Activated CD4-positive, alpha-beta T cell treated with anti-CD3 and anti-CD28 coated beads, Interleukin-2, amount 50 U/mL, for 24 hours (primary cell): ENCODE measurements at places on chromosomes 6 and 20.

GRCh38 chr6:86937219-86938079 is at the start of gene HTR1E:
Gene HTR1E (plus strand): TSS chr6:86937528. CDS start chr6:87015335, 77,807 bp downstream.
- no peak for DNase-seq

GRCh38 chr20:48875914-48876240 is 45.6 kb upstream of the ARFGEF2 start:
- DNase-seq = no peak

- no peak for DNase-seq
Measured at GRCh38 chr20:51871943-51872342, 69.6 kb upstream of the SALL4 start.

GRCh38 chr6:156410649-156411048 is 366.5 kb upstream of the ARID1B start:
- DNase-seq = no peak

GRCh38 chr6:75244063-75244584 is 523 bp upstream of the COX7A2 start:
- DNase-seq = no peak

- no peak for DNase-seq
Measured at GRCh38 chr6:69817358-69817757, 20.5 kb upstream of the LMBRD1 start.

- no peak for DNase-seq
Measured at GRCh38 chr6:48378884-48379407, 267.9 kb upstream of the PTCHD4 start.

- no peak for DNase-seq
Measured at GRCh38 chr20:46025376-46025783, 3.6 kb upstream of the SLC12A5 start.

- no peak for DNase-seq
Measured at GRCh38 chr6:36717871-36718540, 20.4 kb downstream of the RAB44 start.

DNA sequence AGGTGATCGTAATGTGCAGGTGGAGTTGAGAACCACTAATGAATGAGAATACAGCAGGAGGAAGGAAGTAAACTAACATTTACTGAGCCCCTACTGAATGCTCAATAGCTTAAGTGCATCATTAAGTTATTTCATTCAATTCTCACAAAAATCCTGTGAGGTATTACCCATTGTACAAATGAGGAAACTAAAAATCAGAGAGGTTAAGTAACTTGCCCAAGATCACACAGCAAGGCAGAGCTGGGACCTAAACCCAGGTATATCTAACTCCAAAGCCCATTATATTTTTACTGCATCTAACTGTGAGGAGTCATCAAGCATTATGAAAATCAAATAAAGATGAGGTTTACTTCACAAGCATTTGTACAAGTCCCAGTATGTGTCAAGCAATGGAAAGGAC is 35.3 kb downstream of the CPNE5 start:
- no peak for DNase-seq

GRCh38 chr20:40506537-40506939 is 182.5 kb downstream of the MAFB start:
- no peak for DNase-seq

DNA sequence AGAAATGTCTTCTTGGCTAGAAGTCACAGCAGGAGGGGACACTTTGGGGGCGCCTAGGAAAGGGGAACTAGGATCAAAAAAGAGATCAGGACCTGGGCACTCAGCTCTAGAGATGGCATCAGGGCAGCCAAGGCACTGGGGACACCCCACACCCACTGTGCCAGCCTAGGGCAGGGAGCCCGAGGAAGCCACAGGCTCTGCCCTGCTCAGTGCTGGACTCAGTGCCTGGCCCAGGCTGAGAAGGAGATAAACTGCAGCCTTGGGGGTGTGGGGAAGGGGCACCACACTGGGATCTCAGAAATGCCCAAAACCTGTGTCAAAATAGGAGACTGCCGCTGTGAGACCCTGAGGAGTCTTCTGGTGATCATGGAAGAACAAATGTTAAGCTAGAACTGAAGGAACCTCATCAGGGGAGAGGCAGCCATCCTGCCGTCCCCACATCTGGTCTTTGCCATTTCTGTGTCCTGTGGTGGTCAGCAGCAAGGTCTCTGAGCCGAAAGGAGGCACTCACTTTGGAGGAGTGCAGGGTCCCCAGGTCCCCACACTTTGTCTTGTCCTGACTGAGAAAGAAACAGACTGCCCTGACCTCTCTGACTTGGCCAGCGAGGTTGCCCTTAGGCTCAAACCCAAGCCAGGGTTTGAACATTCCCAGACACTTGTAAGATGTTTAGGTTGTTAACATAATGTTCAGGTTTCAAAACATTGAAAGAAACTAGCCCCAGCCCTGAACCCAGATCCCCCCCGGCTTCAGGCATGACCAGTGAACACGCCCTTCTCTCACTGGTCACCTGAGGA is 2.3 kb downstream of the ARFRP1 start:
- no peak for DNase-seq

- no peak for DNase-seq
Measured at GRCh38 chr6:44339301-44339700, 3.1 kb upstream of the SPATS1 start.

DNA sequence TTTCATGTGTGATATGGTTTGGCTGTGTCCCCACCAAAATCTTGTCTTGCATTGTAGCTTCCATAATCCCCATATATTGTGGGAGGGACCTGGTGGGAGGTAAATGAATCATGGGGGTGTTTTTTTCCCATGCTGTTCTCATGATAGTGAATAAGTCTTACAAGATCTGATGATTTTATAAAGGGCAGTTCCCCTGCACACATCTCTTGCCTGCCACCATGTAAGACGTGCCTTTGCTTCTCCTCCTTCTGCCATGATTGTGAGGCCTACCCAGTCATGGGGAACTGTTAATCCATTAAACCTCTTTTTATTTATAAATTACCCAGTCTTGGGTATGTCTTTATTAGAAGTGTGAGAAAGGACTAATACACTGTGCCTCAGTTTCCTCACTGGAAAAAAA is 4.2 kb upstream of the IL22RA2 start:
- no peak for DNase-seq

DNA sequence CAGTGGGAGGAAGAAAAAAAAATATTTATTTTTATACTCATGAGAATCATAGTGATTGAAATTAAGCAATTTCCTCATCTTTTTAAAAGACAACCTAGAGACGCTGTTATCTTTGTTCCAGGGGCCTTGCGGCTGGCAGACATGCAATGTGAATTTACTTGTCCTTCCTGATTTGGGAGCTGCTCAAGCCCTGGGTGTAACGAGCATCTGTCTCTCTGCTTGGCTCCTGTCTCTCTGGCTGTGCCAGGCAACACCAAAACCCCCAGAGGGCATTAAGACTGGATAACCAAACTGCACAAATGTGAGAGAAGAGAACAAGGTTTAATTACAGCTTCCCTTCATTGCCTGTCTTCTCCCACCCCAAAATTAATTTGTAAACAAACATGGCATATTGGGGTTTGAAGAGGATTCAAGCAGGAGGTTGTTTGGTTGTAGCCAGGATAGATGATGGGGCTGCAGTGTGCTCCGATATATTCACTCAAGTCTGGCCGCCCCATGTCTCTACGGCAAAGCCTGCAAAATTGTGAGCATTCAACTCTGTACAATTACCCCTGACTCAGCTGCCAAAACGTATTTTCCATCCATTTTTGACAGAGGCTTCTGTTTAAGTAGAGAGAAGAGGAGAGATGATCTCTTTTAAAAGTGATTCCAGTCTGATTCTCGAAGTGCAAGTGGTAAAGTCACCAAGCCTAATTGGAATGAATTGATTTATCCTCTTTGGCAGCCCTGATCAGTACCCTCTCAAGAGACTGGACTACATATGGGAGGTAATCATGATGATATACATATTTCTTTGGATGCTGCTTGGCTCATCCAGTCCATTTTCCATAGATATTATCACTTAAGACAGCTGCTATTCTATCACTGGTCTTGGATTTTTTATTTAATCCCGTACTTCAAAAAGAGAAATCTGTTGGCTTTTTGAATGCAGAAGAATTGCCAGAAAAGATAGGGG is 170.2 kb downstream of the SLC24A3 start:
- no peak for DNase-seq

DNA sequence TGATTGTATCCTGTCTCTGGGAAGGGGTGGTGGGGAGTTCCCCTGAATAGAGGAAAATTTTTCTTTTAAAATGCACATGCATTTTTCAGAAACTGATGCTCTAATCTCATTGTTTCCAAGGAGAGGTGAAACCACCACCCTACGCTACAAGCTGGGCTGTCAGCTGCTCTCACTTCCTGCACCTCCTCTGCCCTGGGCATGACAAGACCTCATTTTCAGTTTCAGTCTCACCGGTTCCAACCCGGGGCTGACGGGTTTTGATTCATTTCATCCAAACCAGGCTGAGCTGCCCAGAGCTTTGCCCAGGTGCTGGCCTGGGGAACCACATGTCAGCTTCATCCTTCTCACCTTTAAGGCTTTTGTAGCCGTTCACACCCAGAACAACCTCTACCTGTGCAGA is 99.7 kb downstream of the EYA2 start:
- peak; percentile 58 for DNase-seq

DNA sequence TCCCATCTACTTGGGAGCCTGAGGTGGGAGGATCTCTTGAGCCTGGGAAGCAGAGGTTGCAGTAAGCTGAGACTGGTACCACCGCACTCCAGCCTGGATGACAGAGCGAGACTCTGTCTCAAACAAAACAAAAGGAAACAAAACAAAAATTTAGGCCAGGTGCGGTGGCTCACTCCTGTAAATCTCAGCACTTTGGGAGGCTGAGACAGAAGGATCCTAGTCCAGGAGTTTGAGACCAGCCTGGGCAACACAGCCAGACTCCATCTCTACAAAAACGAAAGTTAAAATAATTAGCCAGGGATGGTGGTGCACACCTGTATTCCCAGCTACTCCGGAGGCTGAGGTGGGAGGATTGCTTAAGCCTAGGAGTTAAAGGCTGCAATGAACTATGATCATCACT is 183.2 kb upstream of the ZNF217 start:
- DNase-seq = no peak

GRCh38 chr20:19973961-19974629 is 43.1 kb upstream of the NAA20 start:
- DNase-seq = no peak

DNA sequence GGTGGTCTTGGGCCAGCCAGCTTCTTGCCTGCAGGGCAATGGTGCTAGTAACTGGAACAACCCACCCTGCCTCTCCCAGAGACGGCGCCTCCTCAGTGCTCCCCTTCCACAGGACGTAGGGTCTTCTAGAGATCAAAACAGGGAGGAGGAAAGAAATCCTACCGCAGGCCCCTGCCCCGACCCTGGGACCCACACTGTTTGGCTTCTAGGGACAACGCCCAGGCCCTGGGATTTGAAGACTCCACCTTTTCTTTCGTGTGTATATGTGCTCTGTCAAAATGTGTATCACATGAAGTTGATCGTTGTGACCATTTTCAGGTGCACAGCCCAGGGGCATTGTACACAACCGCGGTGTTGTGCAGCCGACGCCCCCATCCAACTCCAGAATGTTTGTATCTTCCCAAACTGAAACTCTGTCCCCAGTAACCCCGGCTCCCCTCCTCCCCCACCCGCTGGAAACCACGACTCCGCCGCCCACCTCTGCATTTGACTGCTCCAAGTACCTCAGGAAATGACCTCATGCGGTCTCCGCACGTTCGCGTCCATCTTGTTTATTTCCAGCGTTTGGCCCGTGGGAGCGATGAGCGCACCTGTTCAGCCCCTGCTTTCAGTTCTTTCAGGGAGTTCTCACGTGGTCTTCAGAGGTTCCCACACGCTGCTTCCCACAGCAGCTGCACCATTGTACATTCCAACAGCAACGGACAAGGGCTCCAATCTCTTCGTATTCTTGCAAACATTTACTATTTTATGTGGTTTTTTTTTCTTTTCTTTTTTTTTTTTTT is 3.4 kb upstream of the BHLHE23 start:
- peak; percentile 54 for DNase-seq

DNA sequence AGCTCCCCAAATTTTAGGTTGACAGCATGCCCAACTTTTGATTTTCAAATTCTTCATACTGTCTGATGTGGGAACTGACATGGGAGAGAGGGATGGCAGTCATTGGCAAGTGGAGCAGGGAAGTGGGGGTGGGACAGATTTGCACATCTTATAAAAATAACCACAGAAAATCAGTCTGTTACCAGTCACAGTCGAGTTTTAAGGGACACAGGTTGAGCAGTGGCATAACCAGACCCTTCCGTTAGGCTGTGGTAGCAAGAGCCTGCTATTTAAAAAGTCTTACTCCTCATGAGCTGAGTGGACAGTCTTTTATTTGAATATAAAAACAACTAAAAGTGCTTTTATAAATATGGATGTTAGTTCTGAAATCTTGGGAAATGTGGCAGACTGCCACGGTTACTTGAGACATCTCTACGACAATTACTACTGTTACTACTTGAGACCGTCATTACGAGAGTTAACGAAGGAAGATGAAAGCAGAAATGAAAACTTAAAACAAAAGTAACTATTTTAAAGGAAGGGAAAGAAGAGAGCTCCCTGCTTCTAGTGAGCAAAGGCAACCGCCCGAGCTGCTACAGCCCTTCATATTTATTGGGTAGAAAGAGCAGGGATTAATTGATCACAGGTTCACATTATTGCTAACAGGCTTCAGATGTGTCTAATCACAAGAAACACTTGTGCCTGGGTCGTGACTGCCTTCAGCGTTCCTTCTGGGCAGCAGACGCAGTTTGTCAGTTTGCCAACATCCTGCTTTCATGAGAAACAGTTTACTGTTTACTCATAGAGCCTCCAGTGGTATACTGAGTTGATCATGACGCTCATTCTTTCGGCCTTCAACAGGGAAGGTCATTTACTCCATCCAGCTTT is 71.3 kb downstream of the EFHC1 start:
- DNase-seq = no peak

- no peak for DNase-seq
Measured at GRCh38 chr6:54991761-54992330, 145.3 kb downstream of the FAM83B start.

- no peak for DNase-seq
Measured at GRCh38 chr6:164554700-164555476, 754.5 kb downstream of the C6orf118 start.

GRCh38 chr6:100613656-100614055 is 148.9 kb upstream of the SIM1 start:
- no peak for DNase-seq
